ENCODE measurements at places on chromosomes 12 and 14.

- no peak for DNase-seq
Measured at GRCh38 chr14:32449648-32450047, 120.5 kb downstream of the AKAP6 start.

GRCh38 chr14:54787261-54787660 is 115.4 kb downstream of the GCH1 start:
- DNase-seq, result no peak

- no peak for DNase-seq
Measured at GRCh38 chr14:62301911-62302310, 539.7 kb downstream of the SNAPC1 start.

- DNase-seq, result no peak
Measured at GRCh38 chr14:78902010-78902623, 731.9 kb downstream of the NRXN3 start.

- DNase-seq, result no peak
Measured at GRCh38 chr12:46801293-46801692, 24.5 kb downstream of the SLC38A4 start.

- DNase-seq, result peak; percentile 72
Measured at GRCh38 chr14:26204728-26205479, 392.9 kb downstream of the NOVA1 start.

DNA sequence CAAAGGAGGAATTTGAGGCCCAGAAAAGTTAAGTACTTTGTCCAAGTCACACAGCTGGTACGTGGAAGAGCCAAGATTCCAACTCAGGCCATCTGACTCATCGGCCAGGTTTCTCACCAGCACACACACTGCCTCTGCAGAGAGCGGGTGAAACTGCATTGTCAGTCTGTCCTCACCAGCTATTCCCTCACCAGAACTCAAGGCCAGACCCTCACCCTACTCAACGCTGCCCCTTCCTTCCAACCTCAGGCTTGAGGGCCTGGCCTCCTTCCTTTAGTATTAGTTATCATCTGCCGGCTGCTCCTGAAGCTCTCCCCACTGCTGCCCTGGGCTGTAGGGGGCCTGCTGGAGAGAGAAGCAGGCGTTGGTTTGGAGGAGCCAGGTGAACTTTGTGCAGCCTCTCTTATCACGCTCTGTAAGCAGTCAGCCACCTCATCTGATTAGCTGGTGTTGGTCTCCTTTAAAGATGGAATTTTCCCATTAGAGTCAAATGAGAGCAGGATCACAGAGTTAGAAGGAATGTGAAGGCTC is 16.6 kb upstream of the PLEK2 start:
- DNase-seq, result no peak

GRCh38 chr12:49131894-49132461 is 783 bp upstream of the TUBA1B start:
- no peak for DNase-seq

- DNase-seq, result no peak
Measured at GRCh38 chr12:32285021-32285420, 114.3 kb upstream of the FGD4 start.

DNA sequence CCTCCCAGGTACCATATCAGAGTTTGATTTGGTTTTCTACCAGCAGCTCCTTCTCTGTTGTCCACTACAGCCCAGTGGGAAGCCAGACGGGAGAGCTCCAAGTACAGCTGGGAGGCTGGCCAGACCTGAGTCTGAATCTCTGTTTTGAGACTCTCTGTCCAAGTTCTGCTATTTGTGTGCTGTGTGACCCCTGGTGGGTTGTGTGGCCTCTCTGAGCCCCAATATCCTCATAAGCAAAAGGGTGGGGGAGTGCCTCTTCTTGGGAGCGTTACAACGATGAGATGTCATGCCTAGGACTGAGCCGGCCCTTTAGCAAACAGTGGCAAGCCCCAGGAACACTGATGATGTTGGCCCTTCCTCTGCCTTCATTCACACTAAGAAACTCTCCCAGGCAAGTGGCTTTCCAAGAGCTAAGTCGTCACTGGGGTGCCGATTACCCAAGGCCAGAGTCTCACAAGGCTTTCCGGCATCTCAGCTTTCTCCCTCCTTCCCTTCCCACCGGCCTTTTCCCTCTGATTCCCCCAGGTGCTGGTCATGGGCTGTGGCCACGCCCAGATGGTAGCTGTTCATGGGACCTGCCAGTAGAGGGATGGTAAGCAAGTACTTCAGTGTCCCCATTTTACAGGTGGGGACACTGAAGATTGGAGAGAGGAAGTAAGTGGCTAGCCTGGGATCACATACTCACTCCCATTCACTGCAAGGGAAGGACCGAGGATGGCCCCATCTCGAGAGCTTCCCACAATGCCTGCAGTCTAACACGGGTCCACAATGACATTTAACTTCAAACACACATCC is 47.7 kb downstream of the BCL11B start:
- no peak for DNase-seq

- no peak for DNase-seq
Measured at GRCh38 chr14:60183741-60184140, 18.5 kb upstream of the DHRS7 start.

DNA sequence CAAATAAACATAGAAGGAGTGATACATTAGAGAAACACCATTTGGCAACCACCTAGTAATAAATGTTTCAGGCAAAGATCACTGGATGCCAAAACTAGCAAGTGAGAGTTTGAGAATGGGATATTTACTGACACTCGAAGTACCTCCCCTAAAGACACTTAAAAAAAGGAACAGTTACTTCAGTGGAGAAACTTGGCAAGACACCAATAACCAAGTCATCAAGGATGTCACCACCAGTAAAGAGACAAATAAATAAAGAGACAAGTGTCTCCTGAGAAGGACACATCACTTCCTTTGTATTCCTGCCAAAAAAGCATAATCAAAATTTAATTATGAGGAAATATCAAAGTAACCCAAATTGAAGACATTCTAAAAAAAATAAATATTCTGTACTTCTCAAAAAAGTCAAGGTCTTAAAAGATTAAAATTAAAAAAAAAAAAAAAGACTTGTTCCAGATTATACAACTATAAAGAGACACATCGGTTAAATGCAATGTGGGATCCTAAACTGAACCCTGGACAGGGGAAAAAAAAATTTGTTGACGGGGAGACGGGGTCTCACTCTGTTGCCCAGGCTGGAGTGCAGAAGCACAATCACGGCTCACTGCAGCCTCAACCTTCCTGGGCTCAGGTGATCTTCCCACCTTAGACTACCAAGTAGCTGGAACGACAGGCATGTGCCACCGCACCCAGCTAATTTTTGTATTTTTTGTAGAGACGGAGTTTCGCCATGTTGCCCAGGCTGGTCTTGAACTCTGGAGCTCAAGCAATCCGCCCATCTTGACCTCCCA is 26.4 kb downstream of the TM7SF3 start:
- DNase-seq, result no peak

- DNase-seq, result no peak
Measured at GRCh38 chr12:31225656-31226535, 100.1 kb downstream of the SINHCAF start.

- no peak for DNase-seq
Measured at GRCh38 chr12:64229240-64229639, 7.1 kb upstream of the KICS2 start.

- DNase-seq, result no peak
Measured at GRCh38 chr14:105064001-105064400, 1.2 kb downstream of the GPR132 start.

DNA sequence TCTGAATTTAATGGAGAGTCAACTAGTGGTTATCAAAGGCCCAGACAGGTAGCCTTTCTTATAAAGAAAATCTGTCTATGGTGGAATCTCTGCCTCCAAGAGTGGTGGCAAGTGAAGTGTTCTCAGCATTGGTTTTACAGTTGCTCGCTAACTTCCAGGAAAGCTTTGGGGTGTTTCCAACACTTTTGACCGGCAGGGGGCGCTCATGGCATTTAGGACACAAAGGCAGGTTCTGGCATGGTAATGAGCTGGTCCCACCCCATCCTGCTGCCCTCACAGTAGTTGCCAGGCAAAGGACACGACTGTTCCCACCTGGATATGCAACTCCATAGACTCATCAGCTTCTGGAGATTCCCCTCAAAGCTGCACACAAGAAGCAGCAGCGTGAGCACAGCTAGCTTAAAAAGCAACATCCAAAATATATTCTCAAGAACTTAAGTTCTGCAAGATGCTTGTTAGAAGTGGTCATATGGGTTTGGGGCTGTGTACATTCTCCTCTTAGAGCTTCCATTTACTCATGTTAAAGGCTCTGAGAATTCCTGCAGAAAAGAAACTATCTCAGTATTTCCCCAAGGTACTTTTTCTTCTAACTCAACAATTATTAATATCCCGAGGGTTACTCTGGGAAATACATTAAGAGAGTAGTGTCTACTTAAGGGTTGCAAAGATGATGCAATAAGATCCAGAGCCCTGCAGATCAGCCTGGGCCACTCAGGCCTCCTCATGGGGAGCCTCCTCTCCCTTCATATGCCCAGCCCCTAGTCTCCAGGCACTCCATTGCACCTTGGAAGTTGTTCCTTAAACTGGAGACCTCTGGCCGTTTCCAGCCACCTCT is 14.8 kb downstream of the PROX2 start:
- DNase-seq, result peak; percentile 92

GRCh38 chr12:130680451-130680990 is 35.6 kb downstream of the RIMBP2 start:
- DNase-seq, result no peak

DNA sequence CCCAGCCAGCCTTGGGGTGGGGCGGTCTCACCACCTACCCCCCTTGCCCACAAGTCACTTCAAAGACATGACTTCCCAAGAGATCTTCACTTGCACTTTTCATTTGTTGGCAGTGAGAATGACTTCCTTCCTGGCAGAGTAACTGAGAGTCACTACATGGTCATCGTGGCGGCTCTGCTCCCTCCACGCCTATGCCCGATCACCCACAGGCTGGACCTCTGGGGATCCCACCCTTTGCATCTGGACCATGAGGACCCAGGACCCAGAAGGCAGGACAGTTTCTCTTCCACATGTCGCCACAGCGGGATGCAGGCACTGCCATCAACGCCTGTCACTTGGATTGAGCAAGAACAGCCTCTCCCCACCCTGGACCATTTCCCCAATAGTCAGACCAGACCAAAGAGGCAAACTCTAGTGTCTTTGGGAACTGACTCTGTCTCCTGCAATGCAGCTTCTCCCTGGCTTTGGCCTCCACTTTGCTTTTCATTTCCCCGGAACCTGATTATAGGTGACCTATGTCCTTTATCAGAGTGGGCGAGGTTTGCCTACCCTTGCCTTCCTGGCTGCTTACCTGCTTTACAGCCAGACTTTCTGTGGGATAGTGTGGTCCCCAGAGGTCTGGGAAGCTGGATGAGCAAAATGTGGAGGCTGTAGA is 3.6 kb downstream of the VDR start:
- DNase-seq, result peak; percentile 50

- DNase-seq, result peak; percentile 81
Measured at GRCh38 chr14:90398315-90398839, 1.5 kb downstream of the CALM1 start.

DNA sequence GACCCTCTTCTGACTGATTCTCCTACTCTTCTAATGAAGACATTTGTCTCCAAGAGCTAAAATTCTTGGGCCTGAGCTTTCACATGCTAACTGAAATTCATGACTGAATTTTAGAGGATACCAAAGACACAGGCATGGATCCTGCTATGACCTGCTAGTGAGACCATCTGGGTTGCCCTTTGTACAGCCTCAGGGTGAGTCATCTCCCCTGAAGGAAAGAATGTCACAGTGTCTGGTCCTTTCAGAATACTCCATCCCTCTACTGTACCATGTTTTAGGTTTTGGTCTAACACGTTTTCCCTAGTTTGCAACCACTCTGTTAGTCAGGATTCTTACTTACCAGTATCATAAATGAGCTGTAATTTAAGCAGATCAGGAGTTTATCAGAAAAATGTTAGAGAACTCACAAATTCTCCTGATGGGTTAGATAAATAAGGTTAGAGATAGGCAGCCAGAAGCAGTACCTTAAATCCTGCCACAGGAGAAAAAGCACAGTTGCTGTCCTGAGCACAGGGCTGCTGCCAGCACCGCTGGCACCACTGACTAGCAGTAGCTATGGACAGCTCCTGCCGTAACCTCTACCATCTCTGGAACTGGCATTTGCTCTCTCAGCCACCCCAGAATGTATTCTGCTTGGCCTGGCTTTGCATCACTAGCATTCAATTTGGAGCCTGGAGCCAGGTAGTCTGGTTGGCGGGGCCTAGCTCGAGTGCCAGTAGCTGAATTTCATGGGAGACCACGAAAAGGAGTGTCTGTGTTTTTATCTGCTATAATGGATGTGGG is 127.6 kb downstream of the ANO6 start:
- DNase-seq, result no peak

DNA sequence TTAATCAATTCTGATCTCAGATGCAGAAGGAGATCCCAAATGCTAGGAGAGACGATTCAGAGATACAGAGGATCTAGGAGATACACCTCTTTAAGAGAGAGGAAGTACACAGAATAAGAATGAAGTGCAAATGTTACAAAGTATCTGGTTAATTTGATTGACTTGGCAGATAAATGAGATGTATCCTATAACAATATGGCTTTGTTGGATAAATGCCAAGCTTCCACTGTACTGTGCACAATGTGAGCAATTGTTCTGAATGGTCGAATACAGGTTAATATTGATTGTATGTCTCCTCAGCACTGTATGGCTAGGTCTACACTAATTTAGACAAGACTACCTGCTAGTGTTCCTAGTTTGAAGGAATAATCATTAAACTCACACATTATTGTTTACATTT is 119.6 kb upstream of the PTPRB start:
- DNase-seq, result no peak

DNA sequence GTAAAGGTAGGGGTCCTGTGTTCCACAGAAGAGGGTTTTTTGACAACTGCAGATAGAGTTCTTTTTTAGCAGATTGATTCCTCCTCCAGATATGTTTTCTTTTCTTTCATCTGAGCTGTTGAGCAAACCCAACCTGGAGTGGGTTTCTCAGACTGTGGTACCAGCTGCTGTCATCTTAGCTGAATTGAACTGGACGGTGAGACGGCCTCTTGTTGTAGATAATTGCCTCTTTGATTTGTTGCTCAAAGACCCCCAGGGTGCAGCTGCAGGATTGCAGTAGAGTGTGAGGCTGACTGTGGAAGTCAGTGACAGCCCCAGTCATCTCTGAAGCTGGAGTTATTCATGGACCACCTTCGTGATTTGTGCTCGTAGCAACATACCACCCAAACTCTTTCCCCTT is 317.7 kb downstream of the AACS start:
- DNase-seq, result no peak

- no peak for DNase-seq
Measured at GRCh38 chr12:23217667-23218066, 592.7 kb downstream of the ETNK1 start.

- no peak for DNase-seq
Measured at GRCh38 chr12:104683831-104684503, 227.2 kb downstream of the CHST11 start.

- DNase-seq, result peak; percentile 41
Measured at GRCh38 chr14:64722842-64723447, 18.7 kb downstream of the PLEKHG3 start.

DNA sequence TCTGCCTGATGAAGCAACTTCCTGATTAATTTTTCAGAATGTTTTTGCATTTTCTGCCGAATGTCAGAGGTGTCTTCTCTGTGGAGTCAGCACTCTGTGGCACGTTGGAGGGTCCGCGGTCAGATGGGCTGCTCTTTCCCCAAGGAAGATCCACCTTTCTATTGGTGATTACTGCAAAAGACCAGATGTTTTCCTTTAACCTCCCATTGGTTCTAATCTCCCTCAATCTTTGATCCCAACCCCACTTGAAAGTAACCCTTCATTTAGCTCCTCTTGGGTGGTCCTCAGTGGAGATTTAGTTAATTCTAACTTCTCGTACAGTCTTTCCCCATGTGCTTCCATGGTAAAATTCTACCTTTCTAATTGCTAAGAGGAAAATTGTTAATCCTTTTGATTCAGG is 397.7 kb upstream of the DDHD1 start:
- no peak for DNase-seq

- peak; percentile 25 for DNase-seq
Measured at GRCh38 chr12:55737581-55738122, 5.3 kb upstream of the GDF11 start.

GRCh38 chr12:110012137-110012536 is 12.9 kb downstream of the ANKRD13A start:
- no peak for DNase-seq

All from sigmoid colon (tissue), 7 donors.